ENCODE measurements at places on chromosomes 16 and 17. TPM values are rescaled to one million over a fixed set of nuclear protein-coding genes. Genes with fewer than 3 reads are reported as not detected.

ADAD2 gene
- not detected for total RNA-seq

HSF5 gene
- not detected for total RNA-seq

TMEM92 gene
- 0.16 TPM for total RNA-seq

RNF112 gene
- 0.34 TPM for total RNA-seq

MPDU1 gene
- total RNA-seq: 48.5 TPM

MARF1 gene
- total RNA-seq: 12.8 TPM

PPY gene
- total RNA-seq: not detected

SPDYE4 gene
- total RNA-seq: not detected

TEKT3 gene
- total RNA-seq: not detected

NPIPA8 gene
- 10.9 TPM for total RNA-seq

HBQ1 gene
- not detected for total RNA-seq

KCNH6 gene
- total RNA-seq: not detected

GPR139 gene
- not detected for total RNA-seq

ZMYND15 gene
- not detected for total RNA-seq

MYO19 gene
- total RNA-seq: 30.1 TPM

SCGB1C2 gene
- total RNA-seq: not detected

JUP gene
- total RNA-seq: 3.0 TPM

PRSS27 gene
- 1.1 TPM for total RNA-seq

MAP2K6 gene
- total RNA-seq: 3.0 TPM

TNK1 gene
- total RNA-seq: 0.09 TPM

SLC6A2 gene
- not detected for total RNA-seq

DECR2 gene
- 3.7 TPM for total RNA-seq

PRR11 gene
- total RNA-seq: 0.52 TPM

CACNG3 gene
- total RNA-seq: not detected

DOC2A gene
- total RNA-seq: 0.34 TPM

KRTAP4-9 gene
- total RNA-seq: not detected

CYGB gene
- 86.2 TPM for total RNA-seq

RPS15A gene
- 2,966 TPM for total RNA-seq

SAT2 gene
- 67.3 TPM for total RNA-seq
